Cerebellum (tissue), 4 donors: ENCODE measurements at places on chromosomes 6 and 20.

GRCh38 chr6:107630348-107630977 is 140.5 kb downstream of the SOBP start:
- DNase-seq = no peak

GRCh38 chr20:17634661-17635331 is 47.2 kb downstream of the RRBP1 start:
- no peak for DNase-seq

- DNase-seq = no peak
Observed at GRCh38 chr20:11452326-11452725, 465.4 kb upstream of the BTBD3 start.

- no peak for DNase-seq
Observed at GRCh38 chr6:144123836-144124235, 26.5 kb upstream of the STX11 start.

- no peak for DNase-seq
Observed at GRCh38 chr6:149293244-149293643, 24.3 kb upstream of the TAB2 start.

DNA sequence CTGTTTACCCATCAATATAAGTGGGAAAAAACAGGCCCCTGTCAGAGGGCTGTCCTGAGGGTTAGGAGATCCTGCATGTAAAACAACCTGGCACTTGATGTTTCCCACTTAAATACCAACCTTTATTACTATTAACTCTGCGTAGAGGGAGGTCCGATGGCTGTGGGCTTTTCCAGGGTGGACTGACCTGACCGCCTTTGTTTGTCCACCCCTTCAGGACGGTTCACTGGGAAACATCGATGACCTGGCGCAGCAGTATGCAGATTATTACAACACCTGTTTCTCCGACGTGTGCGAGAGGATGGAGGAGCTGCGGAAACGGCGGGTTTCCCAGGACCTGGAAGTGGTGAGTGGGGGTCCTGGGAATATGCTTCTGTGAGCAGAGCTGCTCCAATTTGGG is 47.3 kb downstream of the SASH1 start:
- no peak for DNase-seq

DNA sequence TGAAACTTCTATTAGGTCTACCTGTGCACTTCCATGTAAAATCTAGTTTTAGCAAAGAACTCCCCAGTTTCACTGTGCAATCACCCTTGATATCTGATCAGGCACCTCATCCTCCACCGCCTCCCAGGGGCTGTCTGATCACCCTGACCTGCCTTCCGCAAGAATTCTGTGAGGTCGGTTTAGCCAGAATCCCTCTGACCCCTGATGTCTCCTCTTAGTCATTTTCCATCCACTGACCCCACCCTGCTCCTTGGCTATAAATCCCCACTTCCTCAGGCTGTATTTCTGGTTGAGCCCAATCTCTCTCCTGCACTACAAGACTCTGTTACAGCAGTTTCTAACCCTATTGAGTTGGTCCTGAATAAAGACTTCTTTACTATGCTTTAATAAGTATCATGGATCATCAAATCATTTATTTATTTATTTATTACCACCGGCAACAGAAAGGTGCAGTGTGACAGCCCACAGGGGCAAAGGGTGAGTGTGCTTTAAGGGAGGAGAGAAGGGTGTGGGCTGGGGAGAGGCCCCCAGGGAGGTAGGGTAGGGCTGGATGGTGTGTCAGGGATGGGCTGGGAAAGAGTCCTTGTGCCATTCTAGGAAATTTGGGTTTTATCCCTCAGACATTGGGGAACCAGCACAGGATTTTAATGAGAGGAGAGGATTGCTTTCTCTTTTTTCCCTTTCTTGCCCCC is 11.2 kb upstream of the SERPINB6 start:
- DNase-seq = no peak

- DNase-seq = no peak
Observed at GRCh38 chr6:17167327-17167979, 65.6 kb downstream of the STMND1 start.

DNA sequence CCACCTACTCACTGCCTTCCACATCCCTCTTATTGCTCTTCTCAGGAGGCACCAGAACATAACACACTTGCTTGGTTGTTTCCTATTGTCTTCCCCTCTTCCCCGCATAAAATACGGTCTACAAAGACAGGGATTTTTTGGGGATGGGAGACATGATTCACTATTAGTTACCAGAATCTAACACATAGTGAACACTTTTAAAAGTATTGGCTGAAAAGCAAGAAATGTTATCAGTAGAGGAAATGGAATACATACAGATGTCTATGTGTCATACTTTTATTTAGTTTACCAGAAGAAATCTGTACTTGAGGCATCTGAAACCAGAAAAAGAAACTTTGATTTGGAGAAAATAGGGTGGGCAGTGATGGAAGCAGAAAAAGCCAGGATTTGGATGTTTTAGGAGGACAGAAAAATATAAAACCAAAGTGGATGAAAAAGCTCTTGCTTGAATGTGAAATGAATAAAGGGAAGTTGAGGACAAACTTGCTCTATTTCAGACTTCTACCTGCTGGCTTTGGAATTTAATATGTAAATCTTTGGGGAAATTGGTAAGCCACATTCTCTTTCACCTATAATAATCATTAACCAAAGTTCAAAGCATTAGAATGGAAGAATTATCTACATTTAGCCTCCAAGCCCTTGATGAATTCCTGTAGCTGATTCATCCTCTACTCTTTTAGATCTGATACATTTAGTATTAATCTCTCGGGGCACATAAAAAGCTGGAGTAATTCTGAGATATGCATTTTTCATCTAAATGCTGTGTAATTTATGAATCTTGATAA is 82.6 kb downstream of the DOK5 start:
- no peak for DNase-seq

GRCh38 chr20:51028616-51029212 is 5.8 kb upstream of the KCNG1 start:
- DNase-seq = no peak

GRCh38 chr6:80105972-80106417 is 476 bp upstream of the BCKDHB start:
- no peak for DNase-seq

GRCh38 chr6:169185692-169186485 is 67.8 kb downstream of the THBS2 start:
- DNase-seq = no peak

- DNase-seq = no peak
Observed at GRCh38 chr6:146297815-146298214, 245.8 kb upstream of the RAB32 start.

GRCh38 chr6:34055223-34055933 is 90.5 kb downstream of the GRM4 start:
- peak; percentile 72 for DNase-seq

- no peak for DNase-seq
Observed at GRCh38 chr6:47456536-47456975, 21.0 kb upstream of the CD2AP start.

- no peak for DNase-seq
Observed at GRCh38 chr6:149045404-149045803, 272.1 kb upstream of the TAB2 start.

DNA sequence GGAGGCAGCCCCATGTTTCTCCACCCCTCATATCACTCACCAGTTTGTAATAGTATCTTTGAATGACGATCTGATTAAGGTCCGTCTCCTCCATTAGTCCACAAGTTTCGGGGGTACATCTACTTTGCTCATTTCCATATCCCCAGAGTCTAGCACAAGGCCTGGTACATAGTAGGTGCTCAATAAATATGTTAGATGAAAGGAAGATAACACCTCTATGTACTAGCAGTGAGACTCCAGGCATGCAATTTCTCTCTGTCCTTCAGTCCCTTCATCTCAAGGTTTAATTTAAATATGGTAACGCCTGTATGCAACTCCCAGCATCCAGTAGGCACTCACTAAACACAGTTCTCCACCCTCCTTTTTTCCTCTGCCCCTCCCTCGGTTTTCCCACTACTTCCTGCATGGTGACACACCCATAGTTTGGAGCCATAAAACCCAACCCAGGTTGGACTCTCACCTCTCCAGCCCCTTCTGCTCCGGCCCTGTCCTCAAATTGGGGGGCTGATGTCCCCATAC is 461 bp upstream of the HNF4A start:
- no peak for DNase-seq

GRCh38 chr20:33862709-33863403 is 51.7 kb downstream of the CHMP4B start:
- DNase-seq = peak; percentile 36

- no peak for DNase-seq
Observed at GRCh38 chr20:44218446-44218845, 7.9 kb upstream of the OSER1 start.

DNA sequence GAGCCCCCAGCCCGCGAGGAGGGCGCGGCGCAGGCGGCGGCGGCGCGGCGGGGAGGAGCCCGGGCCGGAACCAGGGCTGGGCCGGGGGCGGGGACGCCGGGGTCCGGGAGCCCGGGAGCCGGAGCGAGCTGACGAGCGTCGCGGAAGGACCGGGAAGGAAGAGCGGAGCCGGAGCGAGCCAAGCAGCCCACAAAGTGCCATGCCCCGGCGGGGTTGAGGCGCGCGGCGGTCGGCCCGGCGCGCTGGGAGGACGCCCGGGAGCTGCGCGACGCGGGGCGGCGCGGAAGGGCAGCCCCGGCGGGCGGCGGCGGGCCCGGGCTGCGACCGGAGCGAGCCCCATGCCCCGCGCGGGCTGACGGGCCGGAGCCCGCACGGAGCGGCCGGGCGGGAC is 289 bp downstream of the FOXP4 start:
- no peak for DNase-seq

DNA sequence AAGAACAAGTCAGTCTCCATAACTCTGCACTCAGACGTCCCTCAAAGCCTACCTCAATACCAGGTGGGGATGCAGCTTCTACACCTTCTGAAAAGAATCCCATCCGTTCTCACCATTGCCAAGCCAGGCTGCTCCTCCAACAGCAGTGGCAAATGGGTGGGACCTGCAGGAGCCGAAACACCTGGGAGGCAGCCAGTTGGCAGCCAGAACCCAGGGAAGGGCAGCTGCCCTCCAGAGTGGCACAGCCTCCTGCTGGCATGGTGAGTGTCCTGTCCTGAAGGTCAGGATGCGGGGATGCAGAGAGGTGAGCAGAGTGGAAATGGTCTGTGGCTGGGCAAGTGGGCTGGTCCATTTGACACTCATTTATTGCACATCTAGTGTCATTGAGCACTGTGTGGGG is 210.6 kb upstream of the CDH4 start:
- no peak for DNase-seq

DNA sequence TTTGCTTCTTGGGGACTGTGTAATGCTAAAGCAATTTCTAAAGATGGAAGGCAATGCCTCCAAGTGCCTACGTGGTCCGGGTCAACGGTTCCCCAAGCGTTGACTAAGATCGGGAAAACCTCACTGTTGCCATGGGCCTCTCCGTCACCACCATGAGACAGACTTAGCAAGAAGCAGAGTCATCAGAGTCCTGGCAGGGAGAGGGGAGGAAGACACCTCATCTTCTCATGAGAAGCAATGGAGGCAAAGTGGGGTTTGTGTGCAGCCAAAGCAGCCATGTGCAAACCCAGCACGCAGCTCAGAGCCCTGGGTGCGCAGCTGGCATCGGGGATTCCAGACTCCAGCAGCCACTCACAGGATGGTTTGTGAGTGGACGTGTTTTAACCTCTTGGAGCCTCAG is 111.4 kb downstream of the SYNDIG1 start:
- DNase-seq = no peak

DNA sequence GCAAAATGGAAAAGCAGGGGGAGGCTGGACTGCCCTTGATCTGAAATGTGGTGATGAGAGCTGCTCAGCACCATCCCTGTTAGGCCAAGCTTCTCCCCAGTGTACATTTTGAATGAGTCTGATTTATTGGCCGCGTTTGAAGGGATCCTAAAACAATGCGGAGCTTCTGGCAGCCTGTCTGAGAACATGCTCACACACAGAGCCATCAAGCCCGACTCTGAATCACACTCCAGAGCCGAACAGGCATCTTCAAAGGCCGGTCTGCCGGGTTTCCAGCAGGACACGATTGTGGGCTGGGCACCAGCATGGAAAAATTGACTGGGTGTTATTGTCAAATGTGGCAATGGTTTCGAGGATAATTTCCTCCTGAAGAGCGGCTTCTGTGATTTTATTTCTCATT is 235.9 kb downstream of the TFAP2C start:
- no peak for DNase-seq

- DNase-seq = no peak
Observed at GRCh38 chr6:140988780-140989179, 1143.9 kb upstream of the GJE1 start.

GRCh38 chr6:90347411-90347851 is 50.8 kb upstream of the BACH2 start:
- DNase-seq = no peak

- DNase-seq = peak; percentile 87
Observed at GRCh38 chr6:43021270-43022047, at the start of gene RRP36. TSS of gene RRP36 (plus strand) at chr6:43021623. CDS start at chr6:43021655, 32 bp downstream.

- DNase-seq = no peak
Observed at GRCh38 chr20:12906361-12906760, 102.4 kb upstream of the SPTLC3 start.

DNA sequence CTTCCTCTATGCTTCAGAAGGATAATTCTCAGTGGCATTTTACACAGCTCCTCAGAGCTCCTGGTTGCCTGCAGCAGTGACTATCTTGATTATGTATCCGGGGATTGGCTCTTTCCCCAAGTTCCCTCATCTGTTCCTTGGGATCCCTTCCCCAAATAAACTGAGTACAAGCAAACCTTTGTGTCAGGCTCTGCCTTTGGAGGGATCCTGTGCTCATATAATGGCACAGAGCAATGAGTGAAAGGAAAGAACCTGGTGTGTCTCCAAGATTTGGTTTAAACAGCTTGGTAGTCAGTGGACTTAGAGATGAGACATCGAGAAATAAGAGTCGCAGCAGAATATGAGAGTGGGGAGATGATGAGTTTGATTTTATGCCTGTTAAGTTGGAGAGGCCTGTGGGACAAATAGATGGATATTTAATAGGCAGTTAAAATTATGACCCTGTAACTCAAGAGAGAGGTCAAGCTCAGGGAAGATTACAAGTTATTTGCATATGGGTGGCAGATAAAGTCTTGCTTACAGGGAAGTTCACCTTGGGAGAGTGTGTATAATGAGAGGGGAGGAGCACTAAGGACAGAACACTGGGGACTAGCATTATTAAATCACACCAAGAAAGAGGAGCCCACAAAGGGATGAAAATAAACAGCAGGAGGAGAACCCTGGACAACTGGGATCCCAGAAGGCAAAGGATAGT is 44.1 kb upstream of the GCLC start:
- no peak for DNase-seq

GRCh38 chr6:160882791-160883279 is 108.7 kb upstream of the MAP3K4 start:
- DNase-seq = no peak

- DNase-seq = no peak
Observed at GRCh38 chr6:11951868-11952267, 60.2 kb upstream of the HIVEP1 start.

DNA sequence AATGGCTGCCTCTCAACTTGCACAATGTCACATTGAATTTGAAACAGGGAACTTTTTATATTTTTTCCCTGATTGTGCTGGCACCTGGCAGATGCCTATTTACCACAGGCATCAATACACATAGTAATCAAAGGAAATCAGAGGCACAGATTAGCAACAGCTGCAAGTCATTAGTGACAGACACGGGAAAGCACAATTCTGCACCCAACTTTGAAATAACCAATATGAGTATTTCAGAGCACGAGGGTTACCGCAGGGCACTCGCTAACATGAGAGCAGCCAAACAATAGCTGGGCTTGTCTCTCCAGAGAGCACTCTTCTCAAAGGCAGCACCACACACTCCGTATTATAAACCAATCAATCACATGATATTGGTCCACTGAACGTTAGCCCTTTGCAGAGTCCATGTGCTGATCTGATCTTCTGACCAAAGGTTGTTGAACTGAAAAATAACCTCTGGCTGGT is 149.5 kb downstream of the RNF144B start:
- DNase-seq = no peak
